GM23248 (cell line): ENCODE measurements at places on chromosomes 6 and 20. TPM values are rescaled to one million over a fixed set of nuclear protein-coding genes. Genes with fewer than 3 reads are reported as not detected.

DNA sequence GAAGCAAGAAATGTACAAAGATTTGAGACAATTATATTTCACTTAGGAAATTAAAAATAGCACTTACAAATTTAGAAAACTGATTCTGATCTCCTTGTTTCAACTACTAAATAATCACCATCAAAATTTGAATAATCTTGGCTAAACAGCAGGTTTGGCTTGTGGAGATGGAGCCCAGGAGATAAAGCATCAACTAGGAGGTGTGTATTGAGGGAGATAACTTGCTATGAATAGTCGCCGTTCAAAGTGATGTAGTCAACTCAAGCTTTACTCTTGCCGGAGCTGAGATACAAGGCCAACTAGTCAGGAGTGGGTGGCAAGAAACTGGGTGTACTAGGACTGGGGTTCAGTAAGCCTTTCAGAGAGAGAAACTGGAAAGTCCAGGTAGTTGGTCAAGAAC, 117.7 kb downstream of the TRMT11 start:
- DNase-seq: no peak
- H3K4me1 ChIP-seq: no peaks in the 10 kb centered on the region
- no peaks in the 10 kb centered on the region for H3K36me3 ChIP-seq
- no peaks in the 10 kb centered on the region for H3K27me3 ChIP-seq
- H3K4me3 ChIP-seq: no peak overlapping the region

Gene RBL1
- total RNA-seq: 7.0 and 16.6 TPM in 2 replicates

Gene GHRH
- not detected in 2 replicates for total RNA-seq

Gene EBF4
- 0.76 TPM in 1 of 2 replicates, not detected in the other for total RNA-seq

DNA sequence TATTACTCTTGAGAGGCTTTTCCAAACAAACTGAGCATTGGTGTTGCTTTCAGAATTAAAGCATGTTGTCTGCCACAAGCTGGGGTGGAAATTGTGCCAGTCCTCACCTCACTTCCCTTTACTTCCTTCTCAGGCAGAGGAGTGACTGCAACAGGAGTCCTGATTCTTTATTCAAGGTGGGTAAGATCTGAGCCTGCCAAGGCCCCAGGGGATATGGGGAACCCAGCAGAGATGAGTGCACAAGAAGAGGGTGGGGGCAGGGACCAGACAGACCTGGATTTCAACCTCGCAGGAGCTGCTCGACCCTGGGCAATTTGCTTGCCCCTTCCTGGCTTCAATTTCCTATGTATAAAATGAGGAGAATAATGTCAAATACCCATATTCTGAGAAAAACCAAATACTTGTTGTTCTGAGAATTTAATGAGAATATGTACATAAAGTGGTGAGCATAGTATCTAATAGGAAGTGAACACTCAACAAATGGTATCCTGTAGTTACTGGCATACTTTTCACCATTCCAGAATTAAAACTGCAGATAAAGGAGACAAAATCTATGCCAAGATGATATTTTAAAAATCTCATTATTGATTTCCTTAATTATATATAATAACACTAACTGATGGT, 17.8 kb downstream of the MAN1A1 start:
- no peaks in the 10 kb centered on the region for H3K36me3 ChIP-seq
- no peak overlapping the region for H3K27ac ChIP-seq
- no peak for DNase-seq
- no peaks in the 10 kb centered on the region for H3K27me3 ChIP-seq

DNA sequence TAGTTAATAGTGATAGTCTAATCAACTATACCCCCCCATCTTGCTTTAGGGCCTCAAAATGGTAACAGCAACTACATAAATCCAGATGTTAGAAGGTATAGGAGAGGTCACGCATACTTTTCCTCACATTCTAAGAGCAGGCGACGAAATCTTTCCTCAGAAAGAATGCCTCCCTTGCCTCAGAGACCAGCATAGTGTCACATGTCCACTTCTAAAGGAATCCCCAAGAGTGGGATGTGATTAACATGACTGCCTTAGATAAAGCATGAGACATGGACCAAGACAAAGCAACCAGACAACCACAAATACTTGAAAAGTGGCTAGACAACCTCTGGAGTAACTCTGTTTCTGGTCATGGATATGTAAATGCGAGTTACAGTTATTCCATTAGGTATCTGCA, 710.7 kb downstream of the EYS start:
- no peaks in the 10 kb centered on the region for H3K4me1 ChIP-seq
- no peaks in the 10 kb centered on the region for H3K36me3 ChIP-seq
- no peaks in the 10 kb centered on the region for H3K27me3 ChIP-seq

DNA sequence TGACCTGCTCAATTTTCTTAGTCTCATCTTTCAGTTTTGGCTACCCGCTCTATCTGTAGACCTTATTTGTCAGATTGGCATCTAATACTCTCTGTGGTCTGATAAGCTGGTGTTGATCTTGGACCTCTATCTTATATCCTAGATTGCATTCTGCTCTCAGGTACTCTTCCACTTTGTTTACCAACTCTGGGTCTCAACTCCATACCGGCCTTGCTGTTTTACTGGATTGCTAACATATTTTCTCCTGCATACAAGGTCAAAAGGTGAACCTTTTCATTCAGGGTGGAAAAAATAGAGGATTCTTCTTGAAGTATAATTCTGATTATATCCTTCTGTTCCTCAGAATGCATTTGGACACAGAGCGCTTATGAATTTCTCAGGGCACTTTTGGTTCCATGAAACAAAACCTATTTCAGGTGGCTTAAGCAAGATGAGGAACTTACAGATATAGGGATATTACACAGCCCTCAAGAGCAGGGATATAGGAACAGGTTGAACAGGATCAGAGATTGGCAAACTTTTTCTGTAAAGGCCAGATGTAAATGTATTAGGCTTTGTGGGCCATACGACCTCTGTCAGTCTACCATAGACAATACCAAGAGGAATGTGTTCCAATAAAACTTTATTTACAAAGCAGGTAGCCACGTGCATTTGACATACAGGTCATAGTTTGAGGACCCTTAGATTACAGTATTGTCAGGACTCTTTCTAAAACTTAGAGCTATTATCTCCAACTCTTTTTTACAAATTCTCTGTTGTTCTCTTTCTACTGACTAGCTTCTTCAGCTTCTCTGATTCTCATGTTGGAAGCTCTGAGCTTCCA, 2.5 kb upstream of the SH3BGRL2 start:
- H3K4me1 ChIP-seq: no peaks in the 10 kb centered on the region
- no peak for DNase-seq
- H3K36me3 ChIP-seq: no peaks in the 10 kb centered on the region
- H3K27ac ChIP-seq: no peak overlapping the region

Gene TMEM170B
- total RNA-seq: 0.54 and 0.63 TPM in 2 replicates

Gene COL9A1
- total RNA-seq: not detected in 2 replicates

- no peaks in the 10 kb centered on the region for H3K36me3 ChIP-seq
- no peaks in the 10 kb centered on the region for H3K4me1 ChIP-seq
- no peak overlapping the region for H3K27ac ChIP-seq
- H3K27me3 ChIP-seq: no peaks in the 10 kb centered on the region
These were observed 462.8 kb upstream of the CHD6 start for GRCh38 chr20:42080956-42081355.

GRCh38 chr6:127026247-127026646, 92.2 kb upstream of the RSPO3 start:
- H3K4me1 ChIP-seq: no peaks in the 10 kb centered on the region
- no peaks in the 10 kb centered on the region for H3K27me3 ChIP-seq
- peak; percentile 12 for DNase-seq
- H3K36me3 ChIP-seq: no peaks in the 10 kb centered on the region

DNA sequence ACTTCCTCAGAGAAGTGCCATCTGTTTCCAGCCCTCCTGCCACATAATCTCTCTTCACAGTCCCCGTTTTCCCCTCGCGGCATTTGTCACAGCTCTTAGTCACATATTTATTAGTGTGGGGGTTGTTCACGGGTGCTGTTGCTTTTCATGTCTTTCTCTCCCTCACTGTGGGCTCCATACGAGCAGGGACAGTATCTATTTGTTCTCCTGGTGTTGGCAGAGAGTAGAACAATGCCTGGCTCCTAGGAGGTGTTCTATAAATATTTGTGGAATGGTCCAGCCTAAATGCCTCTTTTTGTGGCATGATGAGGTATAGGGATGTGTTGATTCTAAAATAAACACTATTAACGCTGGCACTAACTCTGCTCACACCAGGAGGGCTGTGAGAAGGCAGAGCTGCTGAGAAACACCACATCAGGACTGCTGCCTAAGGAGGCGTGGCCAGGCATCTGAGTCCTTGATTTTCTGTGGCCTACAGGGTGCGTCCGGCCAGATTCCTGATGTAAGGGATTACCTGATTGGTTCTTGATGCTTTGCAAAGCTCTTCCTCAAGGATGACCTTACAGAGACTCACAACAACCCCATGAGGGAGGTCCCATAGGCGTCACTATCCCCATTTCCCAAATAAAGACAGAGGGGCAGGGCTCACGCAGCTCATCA, 219.8 kb upstream of the ARID1B start:
- peak; percentile 44 for DNase-seq
- no peak overlapping the region for H3K4me3 ChIP-seq
- no peaks in the 10 kb centered on the region for H3K4me1 ChIP-seq
- 0 out of 2 replicates have a peak, but pooled peaks cover 3% of the 10 kb centered on the region for H3K27me3 ChIP-seq
- no peak overlapping the region for H3K27ac ChIP-seq

- peak; percentile 55 for DNase-seq
- H3K4me1 ChIP-seq: peaks cover 8% of the 10 kb centered on the region; the same call in 1 of the 2 replicates
- no peaks in the 10 kb centered on the region for H3K36me3 ChIP-seq
- H3K27ac ChIP-seq: no peak overlapping the region
- no peak overlapping the region for H3K4me3 ChIP-seq
- H3K27me3 ChIP-seq: peaks cover 14% of the 10 kb centered on the region
These were observed 31.5 kb downstream of the CFAP61 start for GRCh38 chr20:20083807-20084206.

GRCh38 chr20:1467355-1468116, 887 bp upstream of the NSFL1C start:
- DNase-seq: no peak
- H3K27ac ChIP-seq: no peak overlapping the region
- H3K4me3 ChIP-seq: no peak overlapping the region
- H3K27me3 ChIP-seq: no peaks in the 10 kb centered on the region

DNA sequence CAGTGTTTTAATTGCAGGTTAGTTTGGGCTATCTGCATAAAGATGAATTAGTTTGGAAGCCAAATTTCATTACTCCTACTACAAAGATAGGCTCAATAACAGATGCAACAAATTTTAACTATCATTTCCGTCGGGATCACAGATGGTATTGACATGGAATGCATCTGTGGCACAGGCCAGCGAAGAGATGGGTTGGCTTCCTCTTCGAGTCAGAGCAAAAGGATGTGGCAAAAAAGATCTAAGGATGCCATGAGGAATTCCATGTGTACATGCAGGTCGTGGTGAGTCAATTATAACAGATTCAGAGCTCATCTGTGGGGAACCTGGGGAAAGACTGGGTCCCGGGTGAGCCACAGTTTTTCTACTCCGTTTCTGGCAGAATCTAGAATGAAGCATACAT, 83.0 kb upstream of the CITED2 start:
- H3K36me3 ChIP-seq: no peaks in the 10 kb centered on the region
- peak; percentile 36 for DNase-seq
- H3K4me3 ChIP-seq: no peak overlapping the region

GRCh38 chr6:151661928-151662327, 145.6 kb upstream of the ESR1 start:
- H3K4me1 ChIP-seq: no peaks in the 10 kb centered on the region
- H3K27me3 ChIP-seq: 0 out of 2 replicates have a peak, but pooled peaks cover 4% of the 10 kb centered on the region
- H3K4me3 ChIP-seq: no peak overlapping the region

- no peak overlapping the region for H3K4me3 ChIP-seq
- no peaks in the 10 kb centered on the region for H3K27me3 ChIP-seq
- no peak overlapping the region for H3K27ac ChIP-seq
- no peak for DNase-seq
- no peaks in the 10 kb centered on the region for H3K36me3 ChIP-seq
These were observed 7.3 kb downstream of the GHRH start for GRCh38 chr20:37254114-37254878.

DNA sequence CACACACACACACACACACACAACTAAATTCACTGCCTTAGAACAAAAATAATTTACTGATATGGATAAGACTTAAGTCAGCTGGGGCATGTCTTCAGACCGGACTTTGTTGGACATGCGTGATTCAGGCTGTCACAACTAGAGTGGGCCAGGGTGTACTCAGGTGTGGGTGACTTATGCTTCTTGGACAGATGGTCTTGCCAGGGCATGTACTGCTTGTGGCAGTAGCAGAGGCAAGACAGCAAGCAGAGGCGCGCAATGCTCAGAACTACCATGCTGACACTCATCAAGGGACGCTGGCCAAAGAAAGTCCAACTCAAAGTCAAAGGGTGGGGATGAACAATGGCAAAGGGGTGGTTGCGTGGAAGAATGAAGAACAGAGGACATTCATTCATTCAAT, 437.5 kb downstream of the CBLN4 start:
- DNase-seq: no peak
- H3K27me3 ChIP-seq: no peaks in the 10 kb centered on the region
- H3K36me3 ChIP-seq: no peaks in the 10 kb centered on the region
- no peaks in the 10 kb centered on the region for H3K4me1 ChIP-seq
- H3K4me3 ChIP-seq: no peak overlapping the region

DNA sequence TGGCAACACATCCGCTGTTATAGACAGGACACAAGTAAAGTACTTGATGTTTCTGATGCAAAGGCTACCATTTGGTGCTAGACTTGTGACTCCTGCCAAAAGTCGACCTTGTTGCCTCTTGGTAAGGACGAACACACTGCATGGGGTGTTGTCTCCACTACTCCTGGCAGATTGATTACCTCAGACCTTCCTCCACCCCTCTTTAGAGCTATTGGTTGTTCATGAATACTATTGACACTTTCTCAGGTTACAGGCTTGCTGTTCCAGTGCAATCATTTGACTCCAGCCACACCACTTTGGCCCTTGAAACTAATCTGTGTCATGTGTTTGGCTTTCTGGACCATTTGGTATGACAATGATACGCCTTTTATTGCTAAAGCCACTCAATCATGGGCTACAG, 62.3 kb downstream of the TRMT11 start:
- H3K4me1 ChIP-seq: no peaks in the 10 kb centered on the region
- no peak overlapping the region for H3K27ac ChIP-seq
- no peak overlapping the region for H3K4me3 ChIP-seq
- no peak for DNase-seq
- no peaks in the 10 kb centered on the region for H3K36me3 ChIP-seq
- no peaks in the 10 kb centered on the region for H3K27me3 ChIP-seq

GRCh38 chr20:32449890-32450401, 91.8 kb downstream of the ASXL1 start:
- no peaks in the 10 kb centered on the region for H3K27me3 ChIP-seq
- no peak overlapping the region for H3K4me3 ChIP-seq
- no peaks in the 10 kb centered on the region for H3K4me1 ChIP-seq
- DNase-seq: no peak
